ENCODE measurements at places on chromosomes 3 and 15.

GRCh38 chr3:149813367-149814281 lies 609 bp downstream of the RNF13 start:
- DNase-seq, result no peak

- DNase-seq, result no peak
These were observed 276.4 kb downstream of the TBC1D5 start for GRCh38 chr3:17466028-17466427.

DNA sequence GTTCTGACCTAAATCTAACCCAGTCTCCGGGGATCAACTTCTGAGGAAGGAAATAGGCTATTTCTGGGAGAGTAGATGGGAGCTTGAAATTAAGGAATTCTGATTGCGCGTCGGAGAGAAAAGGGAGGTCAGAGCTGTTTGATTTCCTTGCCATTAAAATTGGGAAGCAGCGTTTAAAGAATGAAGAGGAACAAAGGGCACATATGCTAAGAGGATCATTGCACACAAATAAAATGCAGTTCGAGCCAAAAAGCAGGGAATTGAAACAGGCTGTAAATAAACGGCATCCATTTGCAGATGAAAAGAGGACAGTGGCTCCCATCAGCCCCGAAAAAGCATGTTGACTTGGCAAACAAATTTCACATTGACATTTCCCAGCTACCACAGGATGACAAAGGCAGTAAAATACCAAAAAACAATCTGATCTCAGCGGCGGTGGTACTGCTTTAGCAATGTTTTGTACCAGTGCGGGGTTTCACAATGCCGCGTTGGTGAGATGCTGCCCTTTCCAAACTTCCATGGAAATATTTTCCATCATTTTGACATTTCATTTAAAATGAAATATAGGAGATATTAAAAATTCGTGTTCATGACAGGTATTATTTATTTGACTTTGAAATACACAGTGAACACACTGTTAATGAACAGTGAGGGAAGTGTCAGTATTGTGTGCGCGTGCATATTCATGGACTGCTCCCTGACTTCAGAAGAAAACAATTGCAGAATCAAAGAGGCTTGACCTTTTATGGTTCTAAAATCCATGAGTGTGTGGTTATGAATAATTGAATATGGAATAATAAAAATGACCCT lies 108.8 kb downstream of the SQOR start:
- DNase-seq, result no peak

GRCh38 chr3:194556086-194557056 lies 69.6 kb upstream of the ATP13A3 start:
- DNase-seq, result no peak

GRCh38 chr15:84740691-84741090 lies 7.7 kb upstream of the ZNF592 start:
- DNase-seq, result no peak

- DNase-seq, result peak; percentile 6
These were observed 27.0 kb upstream of the RNF7 start for GRCh38 chr3:141710888-141711616.

DNA sequence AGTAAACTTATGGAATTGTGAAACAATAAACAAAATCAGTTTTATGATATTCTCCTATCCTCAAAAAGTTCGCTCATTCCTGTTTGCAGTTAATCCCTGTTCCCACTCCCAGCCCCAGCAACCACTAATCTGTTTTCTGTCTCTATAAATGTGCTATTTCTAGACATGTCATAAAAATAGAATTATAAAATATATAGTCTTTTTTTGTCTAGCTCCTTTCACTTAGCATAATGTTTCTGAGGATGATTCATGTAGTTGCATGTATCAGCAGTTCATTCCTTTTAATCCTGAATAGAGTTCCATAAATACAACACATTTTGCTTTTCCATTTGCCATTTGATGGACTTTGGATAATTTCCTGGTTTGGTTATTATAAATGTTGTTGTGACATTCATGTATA lies 140.0 kb downstream of the KCNAB1 start:
- no peak for DNase-seq

Measured in epithelial cell of prostate (primary cell).